ENCODE measurements at places on chromosomes 11 and 22. TPM values are rescaled to one million over a fixed set of nuclear protein-coding genes. Genes with fewer than 3 reads are reported as not detected.

TCF20 gene
- total RNA-seq, result 13.4 TPM

GTSE1 gene
- 29.9 TPM for total RNA-seq

OR8D1 gene
- total RNA-seq, result not detected

KRTAP5-11 gene
- total RNA-seq, result not detected

ANO5 gene
- 2.0 TPM for total RNA-seq

OR52N5 gene
- not detected for total RNA-seq

MCHR1 gene
- total RNA-seq, result not detected

DEFB131B gene
- not detected for total RNA-seq

P2RY6 gene
- total RNA-seq, result 14.1 TPM

CHRM1 gene
- 0.06 TPM for total RNA-seq

KRTAP5-10 gene
- total RNA-seq, result not detected

CCDC116 gene
- total RNA-seq, result 0.08 TPM

TST gene
- 38.2 TPM for total RNA-seq

YAP1 gene
- total RNA-seq, result 40.7 TPM
